GOT3 (cell line): ENCODE measurements at places on chromosomes 1 and 21.

GRCh38 chr1:246197076-246197475 lies 310.0 kb downstream of the SMYD3 start:
- DNase-seq, result no peak

GRCh38 chr1:200131551-200132125 lies 104.1 kb downstream of the NR5A2 start:
- DNase-seq, result no peak

DNA sequence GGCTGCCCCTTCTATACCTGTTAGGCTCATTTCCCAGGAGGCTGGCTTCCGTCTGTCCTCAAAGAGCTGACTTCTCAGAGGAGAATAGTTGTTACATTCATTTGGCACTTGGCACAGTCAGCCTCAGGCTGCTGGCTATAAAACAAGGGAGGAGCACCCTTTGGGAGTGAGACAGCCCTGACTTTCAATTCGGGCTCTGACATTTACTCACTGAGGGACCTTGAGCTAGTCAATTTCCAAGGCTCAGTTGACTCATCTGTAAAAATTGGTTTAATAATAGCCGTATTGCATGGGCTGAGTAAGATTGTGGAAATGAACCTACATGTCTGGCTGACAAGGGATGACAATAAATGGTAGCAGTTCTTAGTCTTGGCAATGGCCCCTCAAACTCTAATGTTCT lies 13.7 kb downstream of the ALX3 start:
- DNase-seq, result no peak

GRCh38 chr1:51454554-51454953 lies 64.5 kb downstream of the EPS15 start:
- DNase-seq, result no peak

GRCh38 chr1:221335161-221336101 lies 406.5 kb downstream of the DUSP10 start:
- DNase-seq, result peak; percentile 46

DNA sequence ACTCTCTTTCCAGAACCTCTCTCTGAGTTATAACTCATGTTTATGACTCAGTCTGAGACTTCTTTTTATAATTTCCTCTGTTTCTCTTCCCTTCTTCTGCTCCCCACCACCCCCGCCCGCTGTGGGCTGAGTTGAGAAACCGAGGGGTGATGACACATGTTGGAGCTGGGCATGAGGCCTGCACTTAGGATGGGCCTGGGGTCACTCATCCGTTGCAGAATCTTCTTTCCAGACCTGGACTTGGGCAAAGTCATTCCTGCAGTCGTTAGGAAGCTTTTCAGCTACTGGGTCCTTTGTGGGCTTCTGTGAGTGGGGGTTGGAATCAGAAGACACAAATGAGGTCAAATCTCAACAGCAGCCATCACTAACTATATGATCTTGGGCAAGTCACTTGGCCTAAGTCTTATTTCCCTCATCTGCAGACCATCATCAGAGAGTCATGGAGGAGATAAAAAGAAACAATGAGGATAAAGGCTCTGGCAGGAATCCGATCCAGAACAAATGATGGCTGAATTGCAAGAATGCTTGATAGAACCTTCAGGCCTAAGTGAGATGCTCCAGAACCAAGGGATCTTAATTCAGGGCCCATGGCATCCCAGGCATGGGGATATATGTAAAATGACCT lies 53.4 kb downstream of the RPS6KA1 start:
- DNase-seq, result peak; percentile 40

DNA sequence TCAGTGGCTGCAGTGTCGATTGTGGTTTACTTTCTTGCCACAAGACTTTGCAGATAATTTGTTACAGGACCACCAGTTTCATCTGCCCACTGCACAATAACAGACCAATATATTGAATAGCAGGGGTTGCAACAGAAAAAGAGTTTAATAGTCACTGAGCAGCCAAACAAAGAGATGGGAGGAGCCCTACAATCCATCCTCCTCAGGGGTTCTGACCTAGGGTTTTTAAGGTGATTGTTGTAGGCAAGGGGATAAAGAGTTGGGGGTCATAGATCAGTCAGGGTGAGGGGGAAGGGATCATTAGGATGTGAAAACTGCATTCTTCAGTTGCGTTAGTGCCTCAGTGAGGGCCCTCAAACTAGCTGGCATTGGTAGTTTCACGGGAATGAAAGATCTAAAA lies 110.7 kb upstream of the OLFM3 start:
- no peak for DNase-seq

DNA sequence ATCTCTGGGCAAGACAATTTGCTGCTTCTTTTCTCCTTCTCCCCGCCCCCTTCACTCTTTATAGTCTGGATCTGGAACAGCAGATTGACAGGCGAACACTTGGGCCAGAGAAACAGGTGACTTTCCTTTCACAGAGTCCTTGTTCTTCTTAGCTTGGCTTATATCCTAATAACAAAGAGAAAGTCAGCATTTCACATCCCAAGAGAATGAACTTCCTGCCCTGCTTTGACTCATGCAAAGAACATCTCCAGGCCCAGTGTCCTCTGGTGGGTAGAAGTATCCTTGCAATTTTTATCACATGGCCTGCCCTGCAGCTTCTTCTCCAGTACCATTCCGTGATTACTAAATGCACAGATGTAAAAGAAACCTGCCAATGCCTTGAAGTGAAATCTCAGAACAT lies 764.4 kb downstream of the ADGRL2 start:
- no peak for DNase-seq

GRCh38 chr1:1782399-1783221 lies 4.3 kb upstream of the NADK start:
- no peak for DNase-seq

GRCh38 chr21:16186742-16187141 lies 457.0 kb downstream of the USP25 start:
- DNase-seq, result no peak
